Foreskin keratinocyte (primary cell): ENCODE measurements at places on chromosomes 3 and 15.

GRCh38 chr3:185489462-185489861 is 9.4 kb downstream of the TMEM41A start:
- peak; percentile 23 for DNase-seq

DNA sequence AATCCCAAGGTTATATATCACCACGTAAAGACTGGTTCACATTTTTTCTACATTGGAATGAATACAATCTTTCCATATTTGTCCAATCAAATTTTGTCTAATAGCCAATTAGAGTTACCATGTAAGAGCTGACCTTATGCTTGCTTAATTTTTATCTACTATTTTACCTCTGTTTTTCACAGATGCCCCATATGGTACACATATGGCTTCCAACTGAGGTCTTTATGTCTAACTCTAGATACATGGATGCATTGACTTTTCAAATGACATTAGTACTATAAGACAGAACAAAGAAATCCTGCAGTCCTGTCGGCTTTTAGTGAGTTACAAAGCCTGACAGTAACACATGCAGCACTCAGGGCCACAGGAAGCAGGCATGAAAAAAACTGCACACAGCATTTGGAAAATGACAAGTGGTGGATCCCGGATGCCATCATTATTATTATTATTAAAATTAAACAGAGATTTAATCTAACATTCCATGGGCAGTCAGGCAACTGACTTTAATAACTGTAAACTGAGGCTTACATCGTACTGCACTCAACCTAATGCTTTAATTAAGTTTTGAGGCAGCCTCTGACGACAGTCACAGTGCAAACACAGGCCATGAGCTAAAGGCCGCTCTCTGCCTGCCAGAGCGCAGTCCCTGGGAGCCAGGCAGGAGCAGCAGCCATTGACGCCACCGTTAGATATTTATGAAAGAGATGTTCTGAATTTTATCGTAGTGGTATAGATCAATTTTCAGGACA is 113.9 kb upstream of the TMCO5A start:
- no peak for DNase-seq

DNA sequence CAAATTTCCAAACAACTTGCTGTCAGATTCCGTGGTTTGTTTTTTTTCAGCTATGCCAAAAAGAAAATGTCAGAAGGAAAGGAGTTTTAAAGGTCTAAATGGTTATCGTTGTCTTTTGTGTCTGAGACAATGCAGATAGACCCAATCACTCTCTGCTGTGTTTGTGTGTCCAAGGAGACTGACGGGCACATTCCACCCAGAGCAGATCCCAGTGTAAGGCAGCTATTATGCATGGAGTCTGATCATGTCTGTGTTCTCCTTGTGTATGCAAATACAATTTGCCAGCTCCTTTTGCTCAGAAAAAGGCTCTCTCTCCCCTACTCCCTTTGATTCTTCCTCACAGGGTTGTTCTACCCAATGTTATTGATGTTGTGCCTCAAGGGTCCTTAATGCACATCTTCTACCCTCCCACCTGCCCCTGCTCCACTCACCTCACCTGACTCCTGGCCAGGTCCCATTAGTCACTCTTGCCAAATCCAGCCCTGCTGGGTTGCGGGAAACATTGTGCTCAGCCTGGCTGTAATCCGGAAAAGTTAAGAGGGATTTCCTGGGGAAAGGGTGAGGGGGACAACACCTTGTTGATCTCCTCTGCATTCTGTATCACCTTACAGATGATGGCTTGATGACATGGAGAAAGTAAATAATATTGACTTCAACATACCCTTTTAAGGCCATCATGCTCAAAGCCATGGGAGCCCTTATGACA is 61.0 kb downstream of the OTOL1 start:
- DNase-seq: no peak

DNA sequence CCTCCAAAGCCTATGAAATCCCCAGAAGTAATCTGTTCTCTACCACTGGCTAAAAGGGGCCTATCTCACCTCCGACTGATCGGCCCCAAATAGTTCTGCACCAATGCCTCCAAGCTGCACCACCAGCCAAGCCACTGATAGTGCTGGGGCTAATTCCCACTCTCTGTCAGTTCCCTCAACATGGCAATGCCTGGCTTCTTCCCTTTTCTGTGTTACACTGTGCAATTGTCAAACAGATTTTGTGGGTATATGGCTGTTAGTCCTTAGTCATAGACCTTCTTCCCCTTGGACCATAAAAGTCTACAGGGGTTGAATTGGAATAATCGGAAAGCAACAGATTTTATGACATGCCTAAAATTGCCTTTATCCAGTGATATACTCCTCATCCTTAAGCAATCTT is 9.3 kb upstream of the UBE2E2 start:
- no peak for DNase-seq

DNA sequence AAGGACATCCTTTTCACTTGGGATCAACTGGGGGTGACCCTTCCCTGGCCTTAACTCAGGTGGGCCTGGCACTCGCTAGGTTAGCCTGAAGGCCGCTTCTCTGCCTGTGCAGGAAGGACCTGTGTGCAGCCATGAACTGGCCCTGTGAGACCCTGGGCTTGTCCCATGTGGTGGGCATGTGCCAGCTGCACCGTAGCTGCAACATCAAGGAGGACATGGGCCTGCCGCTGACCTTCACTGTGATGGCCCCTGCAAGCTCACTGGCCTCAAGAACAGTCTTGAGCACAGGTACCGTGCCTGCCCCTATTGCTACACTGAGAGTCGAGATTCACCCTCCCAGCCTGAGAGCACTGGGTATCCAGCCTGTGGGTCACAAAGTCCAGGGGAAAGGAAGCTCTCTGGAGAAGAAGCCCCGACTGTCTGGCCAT is 43.0 kb downstream of the SAXO2 start:
- no peak for DNase-seq

DNA sequence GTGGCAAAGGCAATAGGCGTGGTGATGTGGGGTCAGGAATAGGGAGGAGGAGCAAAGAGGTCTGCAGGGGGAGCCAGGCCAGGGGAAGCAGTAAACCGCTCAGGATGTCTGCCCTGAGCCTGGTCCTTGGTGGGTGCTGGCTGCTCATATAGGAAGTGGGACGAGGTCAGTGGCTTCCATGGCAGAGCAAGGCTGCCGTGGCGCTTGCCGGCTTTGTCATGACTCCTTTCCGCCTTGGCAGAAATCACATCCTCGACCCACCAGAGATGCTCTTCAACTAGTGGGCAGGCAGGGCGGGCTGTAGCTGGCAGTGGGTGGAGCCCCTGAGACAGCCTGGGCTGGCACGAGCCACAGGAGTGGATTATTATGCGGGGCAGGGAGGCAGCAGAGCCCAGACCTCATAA is 13.1 kb upstream of the SKOR1 start:
- no peak for DNase-seq

- DNase-seq: no peak
These were observed 67.6 kb upstream of the ARHGEF3 start for GRCh38 chr3:56869157-56869889.

GRCh38 chr15:73696641-73697001 is 12.4 kb downstream of the CD276 start:
- DNase-seq: no peak

- peak; percentile 45 for DNase-seq
These were observed 250.8 kb downstream of the TBC1D5 start for GRCh38 chr3:17491601-17492000.

DNA sequence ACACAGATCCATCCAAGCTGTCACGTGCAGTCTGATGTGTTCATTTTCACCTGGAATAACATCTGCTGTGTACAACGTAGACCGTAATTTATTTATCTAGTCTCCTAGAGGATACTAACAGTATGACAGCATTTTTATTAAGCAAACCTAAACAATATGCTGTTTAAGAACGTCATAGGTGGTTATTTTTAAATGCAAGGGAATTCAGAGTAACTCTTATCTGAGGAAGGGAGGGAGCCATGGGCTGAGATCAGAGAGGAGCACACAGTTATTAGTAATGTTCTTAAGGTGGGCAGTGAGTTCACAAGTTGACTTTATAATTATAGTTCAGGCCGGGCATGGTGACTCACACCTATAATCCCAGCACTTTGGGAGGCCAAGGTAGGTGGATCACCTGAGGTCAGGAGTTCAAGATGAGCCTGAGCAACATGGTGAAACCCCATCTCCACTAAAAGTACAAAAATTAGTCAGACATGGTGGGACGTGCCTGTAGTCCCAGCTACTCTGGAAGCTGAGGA is 193.6 kb downstream of the UACA start:
- DNase-seq: peak; percentile 17

- DNase-seq: peak; percentile 31
These were observed 13.2 kb downstream of the NR1I2 start for GRCh38 chr3:119794971-119795612.
